MCF 10A (cell line): ENCODE measurements at places on chromosomes 2 and 18.

- DNase-seq, result no peak
Observed at GRCh38 chr2:240326246-240326645, 109.2 kb upstream of the GPC1 start.

- DNase-seq, result no peak
Observed at GRCh38 chr2:72947952-72948830, 30.9 kb downstream of the EMX1 start.

DNA sequence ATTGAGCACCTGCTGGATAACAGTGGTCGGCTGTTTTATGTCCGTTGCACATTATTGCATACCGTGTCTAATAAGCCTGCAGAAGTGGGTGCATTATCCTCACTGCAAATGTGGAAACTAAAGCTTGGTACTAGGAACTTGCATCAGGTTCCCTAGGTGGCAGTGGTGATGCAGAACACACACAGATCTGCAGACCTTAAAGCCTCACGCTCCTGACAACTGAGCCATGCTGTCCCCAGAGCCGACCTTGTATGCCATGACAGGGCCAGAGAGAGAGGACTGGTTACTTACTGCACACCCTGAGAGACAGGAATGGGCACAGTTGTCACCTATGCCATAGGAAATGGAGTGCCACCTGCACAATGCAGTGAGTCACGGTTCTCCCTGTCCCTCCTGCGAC, 151.8 kb downstream of the SH3RF3 start:
- DNase-seq, result no peak

DNA sequence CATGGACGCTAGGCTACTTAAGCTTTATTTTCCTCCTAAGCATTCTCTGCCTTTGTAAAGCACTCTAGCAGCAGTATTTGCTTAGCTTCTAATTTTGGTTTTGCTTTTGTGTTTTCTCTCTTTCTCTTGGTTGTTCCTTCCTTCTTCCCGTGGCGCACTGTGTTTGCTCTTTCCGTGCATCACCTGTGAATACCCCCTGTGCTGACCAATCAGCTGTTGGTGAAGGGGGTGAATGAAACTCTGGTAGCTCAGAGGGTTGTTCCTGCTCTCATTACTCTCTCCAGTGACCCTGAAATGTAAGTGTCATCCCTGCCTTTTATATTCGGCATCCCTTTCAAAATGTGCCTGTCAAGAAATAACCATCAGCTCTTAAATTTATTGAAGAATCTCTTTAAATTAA, 45.5 kb upstream of the TNFRSF11A start:
- no peak for DNase-seq

GRCh38 chr2:25257032-25257552, 84.6 kb downstream of the DNMT3A start:
- no peak for DNase-seq

DNA sequence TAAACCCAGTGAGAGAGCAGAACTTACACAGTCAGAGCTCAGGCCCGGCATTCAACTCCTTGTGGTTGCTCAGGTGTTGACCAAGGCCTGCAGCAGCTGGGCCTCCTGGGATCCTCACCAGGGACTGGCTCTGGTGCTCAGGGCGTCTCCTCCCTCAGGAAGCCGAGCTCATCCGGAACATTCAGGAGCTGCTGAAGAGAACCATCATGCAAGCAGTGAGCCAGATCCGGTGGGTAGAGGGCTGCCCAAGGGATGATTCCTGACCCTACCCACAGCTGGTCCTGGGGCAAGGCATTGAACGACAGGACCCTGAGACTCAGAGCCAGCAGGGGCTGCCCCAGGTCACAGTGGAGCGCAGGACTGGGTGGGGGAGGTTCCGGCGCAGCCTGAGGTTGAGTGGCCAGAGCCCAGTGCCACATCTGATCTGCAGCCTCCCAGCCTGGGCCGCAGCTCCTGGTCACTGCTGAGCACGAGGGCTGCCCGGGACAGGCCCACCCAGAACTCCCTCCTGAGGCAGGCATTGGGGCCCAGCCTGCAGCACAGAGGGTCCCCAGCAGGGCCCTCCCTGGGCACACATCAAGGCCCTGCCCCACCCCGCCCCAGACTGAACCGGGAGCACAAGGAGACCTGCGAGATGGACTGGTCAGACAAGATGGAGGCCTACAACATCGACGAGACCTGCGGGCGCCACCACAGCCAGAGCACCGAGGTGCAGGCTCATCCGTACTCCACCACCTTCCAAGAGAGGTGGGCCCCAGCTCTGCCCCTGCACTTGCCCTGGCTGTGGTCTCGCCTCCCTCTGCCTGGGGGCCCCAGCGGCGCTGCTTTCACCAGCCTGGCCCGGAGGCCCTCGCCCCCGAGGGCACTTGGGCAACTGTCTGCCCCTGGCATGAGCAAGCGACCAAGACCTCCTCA, 2.4 kb downstream of the TEKT4 start:
- DNase-seq, result no peak

DNA sequence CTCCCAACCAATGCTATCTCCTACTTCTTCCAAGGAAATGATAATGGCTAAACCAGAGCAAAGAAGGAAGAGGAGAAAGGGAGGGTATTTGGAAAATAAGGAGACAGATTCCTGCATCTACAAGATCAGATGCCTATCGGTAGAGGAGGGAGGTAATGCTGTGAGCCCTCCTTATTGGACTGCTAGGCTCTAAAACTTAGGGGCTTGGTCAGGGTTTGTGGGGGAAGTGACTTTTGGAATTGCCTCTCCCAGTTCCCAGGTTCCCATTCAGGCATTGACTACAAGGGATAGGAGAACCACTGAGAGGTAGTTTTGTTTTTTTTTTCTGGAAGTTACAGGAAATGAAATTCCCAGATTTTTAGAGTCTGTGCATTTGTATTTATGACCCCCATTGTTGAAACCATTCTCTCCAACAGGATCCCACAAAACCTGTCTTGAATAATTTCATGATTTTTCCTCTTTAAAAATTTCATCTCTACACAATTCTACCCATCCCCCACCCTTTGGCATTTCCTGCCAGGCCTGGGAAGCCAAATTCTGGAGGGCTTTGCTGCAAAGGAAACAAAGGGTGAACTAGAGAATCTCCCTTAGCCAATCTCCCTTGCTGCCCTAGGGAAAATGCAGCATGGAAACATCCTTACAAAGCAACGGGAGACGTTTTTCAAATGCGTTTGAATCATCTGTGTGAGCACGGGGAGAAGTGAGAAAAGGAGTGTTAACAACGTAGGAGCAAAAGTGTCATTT, 282.1 kb upstream of the EPAS1 start:
- peak; percentile 41 for DNase-seq

DNA sequence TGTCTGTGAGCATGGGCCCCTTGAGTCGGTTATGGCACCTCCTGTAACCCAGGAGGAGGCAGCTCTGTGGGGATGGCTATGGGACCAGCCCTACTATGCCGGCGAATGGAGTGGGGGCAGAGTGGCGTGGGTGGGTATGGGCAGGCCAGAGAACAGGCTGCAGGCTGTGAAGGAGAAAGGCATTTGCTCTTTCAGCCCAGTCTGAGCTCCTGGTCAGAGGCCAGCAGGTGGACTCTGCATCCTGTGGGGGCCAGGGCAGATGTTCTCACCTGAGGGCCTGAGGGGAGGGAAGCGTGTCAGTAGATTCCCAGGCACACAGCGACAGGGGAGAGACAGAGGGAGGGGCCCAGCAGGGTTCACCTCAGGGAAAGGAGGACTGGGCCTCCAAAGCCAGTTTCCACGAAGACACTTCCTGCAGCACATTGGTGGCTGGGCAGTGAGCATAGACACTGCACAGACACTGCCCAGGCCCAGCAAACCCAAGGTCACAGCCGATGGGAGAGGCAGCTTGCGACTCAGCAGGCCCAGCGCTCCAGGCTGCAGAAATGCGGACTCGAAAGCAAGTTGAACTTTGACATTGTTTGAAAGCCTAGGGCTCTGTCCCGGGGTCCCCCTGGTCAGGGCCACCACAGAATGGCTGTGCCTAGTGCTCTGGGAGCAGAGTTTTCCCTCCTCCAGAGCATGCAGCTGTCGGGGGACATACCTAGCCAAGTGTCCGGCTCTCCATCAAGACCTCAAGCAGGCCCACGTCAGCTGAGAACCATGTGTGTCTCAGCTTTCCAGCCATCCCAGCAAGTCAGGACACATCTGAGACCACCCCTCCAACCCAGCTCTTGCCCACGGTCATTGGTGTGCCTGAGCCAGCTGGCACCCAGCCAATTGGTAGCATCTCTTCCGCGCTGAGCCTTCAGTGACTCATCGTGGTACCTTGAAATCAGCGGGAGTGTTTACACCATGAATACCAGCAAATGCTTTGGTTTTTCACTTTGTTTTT, 53.8 kb downstream of the TGOLN2 start:
- peak; percentile 94 for DNase-seq

- DNase-seq, result no peak
Observed at GRCh38 chr2:78202366-78202765, 680.2 kb upstream of the LRRTM4 start.

DNA sequence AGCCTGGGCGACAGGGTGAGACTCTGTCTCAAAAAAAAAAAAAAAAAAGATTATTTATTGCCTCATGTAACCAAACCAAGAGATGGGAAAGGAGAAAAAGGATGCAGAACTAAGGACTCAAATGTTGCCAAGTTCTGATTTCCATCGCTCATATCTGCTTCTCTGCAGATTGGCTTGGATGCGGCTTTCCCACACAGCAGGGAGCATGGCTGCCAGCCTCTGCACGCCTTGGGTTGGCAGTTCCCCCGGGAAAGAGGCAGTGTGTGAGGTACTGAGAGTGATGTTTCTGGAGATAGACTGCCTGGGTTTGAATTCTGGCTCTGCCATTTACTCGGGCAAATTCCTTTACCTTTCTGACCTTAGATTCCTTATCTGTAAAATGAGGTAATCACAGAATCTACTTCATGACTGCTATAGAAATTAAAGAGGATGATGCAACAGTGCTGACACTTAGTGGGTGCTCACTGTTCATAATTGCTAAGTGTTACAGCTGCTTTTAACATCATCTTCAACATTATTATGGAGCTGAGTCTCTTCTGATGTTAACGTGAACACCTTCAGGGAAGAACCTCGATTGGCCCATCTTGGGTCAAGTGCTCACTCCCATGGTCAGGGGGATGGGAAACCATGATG, 68.8 kb downstream of the ACAA2 start:
- DNase-seq, result no peak

DNA sequence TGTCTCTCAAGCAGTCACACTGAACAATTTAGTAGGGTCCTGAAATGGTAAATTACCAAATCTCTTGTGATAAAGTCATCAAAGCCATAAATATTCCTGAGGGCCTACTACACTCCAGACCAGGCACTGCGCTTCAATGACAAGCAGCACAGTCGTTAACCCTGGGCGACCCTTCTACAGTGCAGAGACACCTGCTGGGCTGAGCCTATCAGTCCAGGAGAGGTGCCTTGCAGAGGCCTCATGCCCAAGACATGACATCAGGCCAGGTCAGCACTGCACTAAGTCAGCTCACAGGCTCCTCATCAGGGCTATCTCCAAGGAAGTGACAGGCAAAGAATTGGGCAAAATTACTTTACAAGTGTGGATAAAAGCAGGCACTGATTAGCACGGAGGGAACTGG, 166.4 kb upstream of the EPB41L3 start:
- DNase-seq, result no peak

DNA sequence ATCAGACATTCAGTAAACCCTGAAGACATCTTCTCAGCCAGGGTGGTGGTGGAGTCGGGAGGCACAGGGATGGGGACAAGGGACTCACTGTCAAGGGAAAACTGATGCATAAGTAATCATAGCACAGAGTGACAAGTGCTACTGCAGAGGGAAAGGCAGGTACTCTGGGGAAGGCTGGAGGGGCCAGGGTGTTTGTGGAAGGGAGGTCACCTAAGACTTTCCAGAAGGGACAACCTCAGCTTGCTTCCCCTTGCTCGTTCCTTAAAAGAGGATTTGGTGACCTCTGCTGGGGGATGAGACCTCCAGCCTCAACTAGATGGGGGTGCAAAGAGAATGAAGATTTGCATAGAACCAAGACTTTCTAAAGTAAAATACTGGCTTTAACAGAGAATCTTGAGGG, 99.5 kb downstream of the SLC4A3 start:
- DNase-seq, result peak; percentile 61

DNA sequence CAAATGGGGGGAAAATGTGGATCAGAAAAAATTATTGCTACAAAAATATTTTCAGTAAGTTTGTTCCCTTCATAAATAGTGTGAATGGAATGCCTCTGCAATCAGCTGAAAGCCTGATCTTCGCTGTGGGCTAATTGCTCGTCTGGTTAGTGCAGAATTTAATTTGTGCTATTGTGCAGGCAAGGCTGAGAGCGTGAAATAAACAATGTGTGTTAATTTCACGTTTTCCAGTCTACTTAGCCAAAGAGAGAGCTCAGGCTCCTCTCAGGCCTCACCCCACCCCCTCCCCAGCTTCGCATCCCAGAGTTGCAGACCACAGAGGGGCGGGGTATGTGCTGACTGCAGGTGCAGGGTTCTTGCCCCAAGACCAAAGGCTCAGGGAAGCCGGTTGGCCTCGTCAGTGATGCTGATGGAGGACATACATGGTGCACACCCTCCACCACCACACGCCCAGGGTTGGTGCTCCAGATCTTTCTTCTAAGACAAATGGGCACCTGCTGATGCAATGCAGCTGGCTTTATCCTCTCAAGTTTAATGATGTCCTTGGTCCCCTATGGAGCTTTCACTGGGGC, 302.6 kb upstream of the SLC14A2 start:
- DNase-seq, result no peak

- peak; percentile 43 for DNase-seq
Observed at GRCh38 chr2:31386648-31387047, 27.9 kb downstream of the XDH start.

GRCh38 chr2:119254601-119255080, 31.0 kb downstream of the STEAP3 start:
- no peak for DNase-seq

DNA sequence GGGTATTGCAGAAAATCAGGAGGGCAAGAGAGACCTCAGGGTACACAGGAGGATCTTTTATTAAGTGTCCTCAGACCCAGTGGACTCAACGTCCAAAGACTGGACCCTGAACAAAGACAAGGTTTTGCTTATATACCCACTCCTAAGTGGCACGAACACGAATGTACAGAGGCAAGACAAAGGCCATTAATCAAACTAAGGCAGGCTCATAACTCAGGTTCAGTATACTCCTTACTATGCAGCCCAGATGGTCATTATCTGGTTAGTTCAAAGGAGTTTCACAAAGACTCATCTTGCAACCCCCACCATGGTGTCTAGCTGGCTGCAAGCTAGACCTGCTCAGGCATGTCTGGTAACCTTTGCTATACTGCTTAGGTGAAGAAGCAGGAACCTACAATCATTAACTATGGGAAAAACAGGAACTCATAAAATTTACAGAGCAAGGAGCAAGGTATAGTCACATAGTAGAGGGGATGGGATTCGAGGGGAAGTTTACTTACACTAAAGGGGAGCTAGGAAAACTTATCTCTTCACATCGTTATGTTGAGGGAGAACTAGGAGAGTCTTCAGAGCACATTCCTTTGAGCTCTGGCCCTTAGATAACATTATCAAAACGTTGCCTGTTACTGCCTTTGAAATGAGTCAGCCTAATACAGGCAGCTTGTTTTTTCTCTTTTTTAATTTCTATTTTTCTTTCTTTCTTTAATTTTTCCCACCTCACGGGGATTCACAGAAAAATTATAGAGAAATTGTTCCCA, 33.9 kb downstream of the SLC4A3 start:
- DNase-seq, result no peak
